ENCODE measurements at places on chromosomes 7 and 10.
A peak's percentile ranks its signal among the peaks of the same experiment; 100 is the strongest.

GRCh38 chr10:92153-92552 is 43.1 kb upstream of the TUBB8 start:
- no peak for DNase-seq

DNA sequence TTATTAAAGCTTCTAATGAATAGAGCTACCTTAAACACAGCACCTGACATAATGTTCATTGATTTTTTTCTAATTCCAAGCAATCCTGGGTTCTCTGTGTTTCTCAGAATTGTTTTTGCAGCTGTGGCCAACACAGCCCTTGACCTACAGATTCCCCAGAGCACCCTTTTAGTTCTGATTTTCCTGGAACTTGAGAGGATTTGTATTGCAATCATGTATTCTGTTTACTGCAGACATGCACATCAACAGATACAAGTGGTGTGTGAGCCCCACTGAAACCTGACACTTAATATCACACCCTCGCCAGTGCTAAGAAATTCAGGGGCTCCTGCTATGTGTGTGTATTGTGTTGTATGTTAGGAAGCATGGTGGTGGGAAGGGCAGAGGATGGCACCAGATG is 344.2 kb upstream of the POM121L12 start:
- DNase-seq, result no peak

GRCh38 chr10:61702584-61702983 is 39.9 kb downstream of the CABCOCO1 start:
- DNase-seq, result no peak

- DNase-seq, result no peak
Observed at GRCh38 chr10:104393387-104393786, 39.8 kb downstream of the CFAP58 start.

DNA sequence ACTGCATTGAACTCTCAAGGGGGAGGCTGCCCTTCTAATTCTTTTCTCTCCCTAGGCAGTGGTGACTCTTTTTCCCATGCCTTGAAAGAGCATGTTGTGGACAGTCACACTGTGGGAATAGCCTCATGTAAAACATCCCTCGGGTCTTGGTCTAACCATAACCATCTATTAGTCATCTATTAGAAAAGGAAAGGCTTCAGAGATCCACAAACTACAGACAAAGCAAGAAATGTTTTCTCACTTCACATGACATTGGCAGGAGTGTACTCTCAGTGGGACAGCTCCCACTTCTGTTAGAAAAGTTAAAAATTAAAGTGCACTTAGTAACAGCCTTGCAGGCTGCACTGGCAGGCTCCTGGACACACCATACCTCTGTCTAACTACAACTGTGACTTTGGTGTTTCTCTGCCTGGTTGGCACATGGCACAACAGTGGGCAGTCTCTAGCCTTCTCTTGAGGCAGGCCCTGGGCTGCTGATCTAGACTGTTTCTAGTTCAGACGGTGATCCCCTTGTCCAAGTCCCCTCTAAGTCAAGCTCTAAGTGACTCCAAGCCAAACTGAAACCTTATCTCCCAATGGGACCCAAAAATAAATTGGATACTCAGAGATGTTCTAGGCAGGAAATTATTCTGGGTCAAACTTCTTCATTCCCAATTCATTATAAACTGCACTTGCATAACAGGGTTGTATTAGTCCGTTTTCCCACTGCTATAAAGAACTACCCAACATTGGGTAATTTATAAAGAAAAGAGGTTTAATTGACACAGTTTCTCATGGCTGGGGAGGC is 57.9 kb upstream of the ITGB1 start:
- DNase-seq, result peak; percentile 87

- DNase-seq, result peak; percentile 88
Observed at GRCh38 chr7:92735707-92736106, 100.7 kb downstream of the CDK6 start.

DNA sequence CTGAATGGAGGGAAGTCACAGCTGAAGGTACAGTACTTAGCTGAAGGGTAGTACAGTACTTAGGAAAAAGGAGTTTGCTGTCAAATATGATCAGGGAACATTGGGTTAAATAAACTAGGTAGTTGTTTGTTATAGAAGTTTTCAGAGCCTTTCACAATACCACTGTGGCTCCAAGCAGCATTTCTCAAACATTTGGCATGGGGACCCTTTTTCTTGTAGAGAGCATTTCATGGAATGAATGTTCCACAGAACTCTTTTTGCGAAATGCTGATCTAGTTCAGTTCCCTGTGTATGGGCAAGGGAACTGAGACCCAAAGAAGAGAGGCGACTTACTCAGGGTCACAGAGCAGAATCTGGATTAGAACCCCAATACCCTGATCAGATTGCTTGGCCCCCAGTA is 31.5 kb upstream of the DDX50 start:
- DNase-seq, result peak; percentile 21
